Cardiac septum (tissue), 1 donor: ENCODE measurements at places on chromosomes 11 and 22.

DNA sequence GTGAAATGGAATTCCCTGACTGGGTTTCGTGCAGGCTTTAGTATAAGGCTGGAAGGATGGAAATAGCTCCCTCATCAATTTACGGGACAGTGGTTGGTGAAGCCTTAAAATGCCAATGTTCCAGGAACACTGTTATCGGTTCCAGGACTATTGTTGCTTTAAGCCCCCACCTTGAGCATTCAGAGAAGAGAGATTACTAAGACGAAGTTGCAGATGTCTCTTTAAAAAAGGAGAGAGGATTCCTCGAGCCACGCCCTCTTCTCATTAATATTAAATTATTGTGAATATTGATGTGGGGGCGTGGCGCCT lies 195 bp upstream of the CREB3L1 start:
- DNase-seq, result no peak

DNA sequence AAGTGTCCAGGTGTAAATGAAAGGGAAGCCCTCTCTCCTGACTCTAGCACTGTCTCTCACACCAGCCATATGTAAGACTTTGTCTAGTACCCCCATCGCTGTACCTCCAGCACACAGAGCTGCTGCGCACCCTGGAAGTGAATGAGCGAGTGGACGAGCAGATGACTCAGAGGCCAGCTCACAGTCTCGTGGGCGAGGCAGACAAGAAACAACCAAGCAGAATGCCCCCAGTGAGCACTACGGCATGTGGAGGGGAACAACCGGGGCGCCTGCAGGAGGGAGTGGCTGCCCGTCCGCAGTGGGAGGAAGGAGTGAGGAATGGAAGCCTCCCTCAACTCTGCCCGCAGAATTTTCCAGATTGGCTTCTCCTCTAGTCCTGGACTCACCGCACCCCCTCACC lies 46.4 kb downstream of the MCM5 start:
- DNase-seq, result no peak

- no peak for DNase-seq
Observed at GRCh38 chr22:19772422-19772672, 11.8 kb downstream of the TBX1 start.

DNA sequence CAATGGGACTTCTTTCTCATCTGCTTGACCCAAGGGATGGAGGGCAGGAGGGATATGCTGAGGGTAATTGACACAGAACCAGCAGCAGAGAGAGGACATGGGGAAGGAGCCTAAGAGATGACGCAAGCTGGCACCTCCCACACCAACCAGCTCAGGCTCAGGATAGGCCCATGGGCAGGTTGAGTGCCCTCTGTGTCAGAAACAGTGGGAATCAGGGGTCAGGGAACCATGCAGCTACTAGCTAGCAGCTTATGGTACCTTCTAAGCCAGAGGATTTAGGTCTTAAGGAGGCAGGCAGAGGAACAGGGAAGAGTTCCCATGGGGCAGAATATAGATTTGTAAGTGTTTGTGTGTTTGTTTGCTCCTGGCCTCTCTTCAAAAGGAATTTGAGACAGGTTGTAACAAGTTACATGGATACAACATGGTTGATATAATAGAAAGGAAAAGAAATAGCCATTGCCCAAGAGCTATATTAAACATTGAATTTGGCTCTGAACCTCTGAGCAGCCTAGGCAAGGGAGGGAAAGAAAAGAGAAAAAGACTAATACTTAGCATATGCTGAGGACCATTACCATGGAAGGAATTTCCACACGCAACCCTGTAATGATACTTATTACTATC lies 39.9 kb upstream of the NAV2 start:
- no peak for DNase-seq

DNA sequence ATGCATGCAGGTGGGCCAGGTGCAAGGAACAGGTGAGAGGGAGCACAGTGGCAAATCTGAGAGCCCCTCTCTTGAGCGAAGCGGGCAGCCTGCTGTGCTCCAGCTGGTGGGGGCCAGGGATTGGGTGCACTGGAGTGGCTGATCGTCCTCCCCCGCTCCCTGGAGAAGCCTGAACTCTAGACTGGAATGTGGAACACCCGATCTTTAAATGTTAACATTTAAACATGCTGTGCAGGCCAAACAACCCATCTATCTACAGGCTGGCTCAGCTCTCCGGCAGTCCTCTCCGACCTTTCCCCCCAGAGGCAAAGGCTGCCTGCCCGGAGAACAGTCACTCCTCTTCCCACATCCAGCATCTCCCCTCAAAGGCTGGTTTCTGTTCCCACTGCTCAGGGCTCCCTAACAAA lies 5.1 kb downstream of the MRGPRF start:
- peak; percentile 51 for DNase-seq

DNA sequence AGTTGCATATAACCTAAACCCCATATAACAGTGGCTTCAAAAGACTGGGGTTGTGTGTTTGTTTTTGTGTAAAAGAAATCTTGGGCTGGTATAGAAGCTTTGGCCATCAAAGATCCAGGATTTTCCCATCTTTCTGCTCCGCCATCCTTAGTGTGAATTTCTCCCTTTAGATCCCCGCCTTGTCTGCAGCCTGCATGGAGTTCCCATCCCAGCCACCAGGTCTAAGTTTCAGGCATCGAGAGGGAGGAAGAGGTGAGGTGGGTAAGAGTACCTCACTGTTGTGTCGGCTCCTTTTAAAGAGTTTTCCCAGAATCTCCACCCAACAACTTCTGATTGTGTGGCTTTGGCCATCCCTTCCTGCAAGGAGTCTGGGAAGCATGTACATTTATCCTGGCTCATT lies 195.5 kb upstream of the SORL1-AS1 start:
- no peak for DNase-seq

- no peak for DNase-seq
Observed at GRCh38 chr11:22079133-22079872, 113.6 kb upstream of the ANO5 start.

DNA sequence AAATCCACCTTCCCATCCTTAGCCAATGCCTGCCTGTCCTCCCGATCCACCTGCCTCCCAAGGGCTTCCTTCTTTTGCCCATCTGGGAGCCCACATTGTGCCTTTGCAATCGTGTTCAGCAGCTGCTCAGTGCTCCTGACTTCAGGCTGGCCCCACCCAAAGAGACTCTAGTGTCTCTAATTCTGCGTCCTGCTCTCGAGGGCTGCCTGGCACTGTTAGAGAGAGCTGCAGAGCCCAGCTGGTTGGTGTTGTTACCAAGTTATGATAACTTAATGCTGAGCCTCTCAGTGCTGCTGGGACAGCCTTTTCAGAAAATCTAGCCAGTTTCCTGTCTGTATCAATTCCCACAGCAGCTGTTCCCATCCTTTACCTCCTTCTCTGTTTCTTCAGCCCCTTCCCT lies 69.1 kb downstream of the MICAL2 start:
- no peak for DNase-seq

GRCh38 chr11:6191742-6192141 lies 7.3 kb upstream of the OR52W1 start:
- DNase-seq, result no peak

GRCh38 chr11:95255251-95256145 lies 24.5 kb upstream of the SESN3 start:
- no peak for DNase-seq

DNA sequence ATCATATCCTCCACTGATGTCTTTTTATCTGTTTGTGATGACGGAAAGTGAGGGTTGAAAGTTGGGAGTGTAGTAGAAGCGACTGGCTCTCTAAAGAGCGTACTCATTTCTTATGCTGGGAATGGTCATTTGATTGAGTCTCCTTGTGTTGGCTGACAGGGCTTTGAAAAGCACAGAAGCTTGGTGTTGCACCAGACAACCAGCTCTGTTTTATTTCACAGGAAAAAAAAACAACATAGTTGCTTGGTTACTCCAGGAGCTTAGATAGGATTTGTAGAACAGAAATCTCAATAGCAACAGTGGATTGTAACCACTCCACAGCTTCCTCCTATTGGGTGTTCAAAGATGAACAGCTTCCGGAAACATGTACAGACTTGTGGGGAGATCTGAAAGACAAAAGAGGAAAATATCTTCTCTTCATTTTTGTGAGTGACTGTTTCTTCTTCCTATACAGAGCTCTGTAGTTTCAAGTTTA lies 2.7 kb downstream of the RBM14 start:
- DNase-seq, result no peak

DNA sequence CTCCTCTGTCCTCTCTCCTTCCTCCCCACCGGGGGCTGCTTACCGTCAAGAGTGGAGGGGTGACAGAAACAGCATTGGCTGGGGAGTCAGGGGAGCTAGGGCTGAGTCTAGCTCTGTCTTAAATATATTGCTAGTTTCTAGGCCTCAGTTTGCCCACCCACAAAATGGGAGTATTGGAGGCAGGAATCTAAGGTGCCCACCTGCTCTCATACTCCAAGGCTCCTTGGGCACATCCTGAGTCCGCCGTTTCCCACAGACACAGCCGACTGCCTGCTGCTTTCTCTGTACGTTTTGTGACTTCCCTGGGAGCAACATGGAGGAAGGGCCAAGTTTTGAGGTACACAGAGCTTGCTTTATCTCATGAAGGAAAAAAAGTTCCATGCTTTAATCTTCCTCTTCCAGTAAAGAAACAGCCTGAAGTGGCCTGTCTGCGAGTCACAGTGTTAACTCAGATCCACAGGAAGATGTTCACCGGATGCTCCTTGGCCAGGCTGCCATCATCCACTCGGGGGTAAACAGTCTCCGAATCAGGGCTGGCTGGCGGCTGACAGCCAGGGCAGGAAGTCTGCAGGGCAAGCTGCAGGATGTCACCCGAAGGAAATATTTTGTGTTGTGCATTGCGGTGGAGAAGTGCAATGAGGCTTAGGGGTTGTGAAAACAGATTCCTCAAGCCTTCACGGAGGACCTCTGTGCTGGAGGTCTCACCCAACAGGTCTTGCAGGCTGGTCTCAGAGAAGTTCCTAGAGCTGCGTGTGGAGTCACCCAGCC lies 11.0 kb upstream of the CERK start:
- no peak for DNase-seq

DNA sequence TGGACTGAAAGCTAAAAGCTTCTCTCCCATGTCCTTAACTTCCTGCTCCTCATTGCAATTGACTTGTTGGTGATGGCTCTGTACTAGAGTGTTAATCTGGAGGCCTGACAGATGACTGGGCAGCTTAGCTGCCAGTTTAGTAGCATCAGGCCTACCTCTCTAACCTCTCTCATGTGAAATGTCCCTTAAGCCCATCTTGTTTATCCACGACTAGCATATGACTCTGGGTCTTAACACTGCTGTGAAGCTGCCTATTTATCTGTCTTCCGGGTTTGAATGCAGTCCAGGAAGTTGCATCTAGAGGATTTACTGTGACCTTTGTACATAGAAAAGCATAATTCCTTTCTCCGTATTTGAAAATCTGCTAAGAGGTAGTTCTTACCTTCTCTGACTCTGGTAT lies 85.3 kb upstream of the HORMAD2 start:
- DNase-seq, result no peak

GRCh38 chr11:69115586-69116560 lies 39.9 kb upstream of the SMIM38 start:
- DNase-seq, result peak; percentile 86

DNA sequence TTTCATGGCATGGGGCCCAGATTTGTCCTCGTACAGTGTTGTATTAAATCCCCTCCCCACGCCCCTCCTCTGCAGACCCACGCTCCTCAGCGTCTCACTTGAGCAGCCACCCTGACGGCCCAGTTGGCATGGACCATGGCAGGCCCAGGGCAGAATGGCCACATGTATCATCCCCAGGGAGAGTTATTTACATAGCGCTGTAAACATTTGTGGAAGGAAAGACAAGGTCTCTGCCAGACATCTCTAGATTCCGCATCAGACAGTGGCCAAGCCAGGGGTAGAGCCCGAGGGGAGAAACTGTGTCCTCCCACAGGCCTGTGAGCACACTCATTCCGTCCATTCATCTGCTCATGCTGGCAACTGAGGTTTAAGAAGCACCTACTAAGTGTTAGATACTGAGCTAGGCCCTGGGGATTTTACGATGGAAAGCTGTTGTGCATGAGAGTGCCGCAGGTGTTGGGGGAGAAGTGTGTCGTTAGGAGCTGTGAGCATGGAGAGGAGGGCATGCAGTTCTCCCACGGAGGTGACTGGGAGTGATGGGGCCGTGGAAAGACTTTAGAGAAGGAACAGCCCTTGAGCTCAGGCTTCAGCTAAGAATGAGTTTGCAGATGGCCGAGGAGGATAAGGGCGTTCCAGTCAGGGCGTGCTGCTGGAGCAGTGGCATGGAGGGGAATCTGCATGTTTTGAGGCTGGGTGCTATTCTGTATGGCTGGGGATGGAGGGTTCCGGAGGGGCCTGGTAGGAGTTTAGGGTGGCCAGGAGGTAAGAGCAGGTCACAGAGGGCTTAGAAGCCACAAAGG lies 94.9 kb downstream of the GRIK4 start:
- no peak for DNase-seq

- DNase-seq, result no peak
Observed at GRCh38 chr22:46794067-46794466, 31.6 kb downstream of the TBC1D22A start.

DNA sequence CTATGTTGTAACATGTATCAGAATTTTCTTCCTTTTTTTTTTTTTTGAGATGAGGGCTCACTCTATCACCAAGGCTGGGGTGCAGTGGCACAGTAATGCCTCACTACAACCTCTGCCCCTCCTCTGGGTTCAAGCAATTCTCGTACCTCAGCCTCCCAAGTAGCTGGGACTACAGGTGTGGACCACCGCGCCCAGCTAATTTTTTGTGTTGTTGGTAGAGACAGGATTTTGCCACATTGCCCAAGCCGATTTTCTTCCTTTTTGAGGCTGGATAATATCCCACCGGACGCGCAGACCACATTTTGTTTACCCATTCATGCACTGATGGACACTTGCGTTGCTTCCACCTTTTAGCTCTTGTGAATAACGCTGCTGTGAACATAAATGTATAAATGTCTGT lies 97.0 kb downstream of the BRD1 start:
- DNase-seq, result no peak
